Immature natural killer cell (primary cell): ENCODE measurements at places on chromosomes 12 and 14. TPM values are rescaled to one million over a fixed set of nuclear protein-coding genes. Genes with fewer than 3 reads are reported as not detected.

KIF26A gene
- not detected for polyA plus RNA-seq

C14orf39 gene
- polyA plus RNA-seq = not detected

- DNase-seq = no peak
Measured at GRCh38 chr12:46265734-46266133, 3.1 kb downstream of the SLC38A1 start.

- DNase-seq = no peak
Measured at GRCh38 chr12:132638541-132639408, 20.2 kb downstream of the P2RX2 start.

GRCh38 chr12:89468017-89468416, 56.6 kb downstream of the GALNT4 start:
- DNase-seq = no peak

- DNase-seq = no peak
Measured at GRCh38 chr12:27024291-27024690, 1.9 kb downstream of the MED21 start.

- DNase-seq = no peak
Measured at GRCh38 chr12:124496584-124496983, 70.8 kb downstream of the NCOR2 start.
